ENCODE measurements at places on chromosomes 16 and 17. TPM values are rescaled to one million over a fixed set of nuclear protein-coding genes. Genes with fewer than 3 reads are reported as not detected.

GRCh38 chr16:15694499-15694898 is 44.5 kb downstream of the NDE1 start:
- DNase-seq: no peak

- no peak for DNase-seq
These were observed 8.7 kb downstream of the CD300LB start for GRCh38 chr17:74522381-74523105.

GRCh38 chr17:37673386-37673785 is 30.1 kb upstream of the DDX52 start:
- DNase-seq: no peak

HASPIN gene
- total RNA-seq: 21.0 TPM

AOC3 gene
- 2.0 TPM for total RNA-seq

- DNase-seq: no peak
These were observed 48.8 kb upstream of the CLEC19A start for GRCh38 chr16:19236561-19237209.

DNA sequence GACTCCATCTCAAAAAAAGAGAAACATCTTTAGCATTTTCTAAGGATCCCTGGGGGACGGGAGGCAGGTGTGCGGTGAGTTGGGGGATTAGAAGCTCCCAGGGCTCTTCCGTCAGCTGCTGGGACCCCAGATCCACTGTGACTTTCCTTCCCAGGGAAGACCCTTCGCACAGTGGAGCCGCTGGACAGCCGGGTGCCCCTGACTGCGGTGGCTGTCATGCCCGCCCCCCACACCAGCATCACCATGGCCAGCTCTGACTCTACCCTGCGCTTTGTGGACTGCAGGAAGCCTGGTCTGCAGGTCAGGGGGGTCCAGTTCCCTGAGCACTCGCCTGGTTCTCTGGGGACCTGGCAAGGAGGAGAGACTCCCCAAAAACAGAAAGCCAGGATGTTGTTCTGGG is 7.3 kb upstream of the SERPINF2 start:
- DNase-seq: no peak

- no peak for DNase-seq
These were observed 19.9 kb downstream of the DHX38 start for GRCh38 chr16:72113616-72113945.
